ENCODE measurements at places on chromosomes 7 and 10.

DNA sequence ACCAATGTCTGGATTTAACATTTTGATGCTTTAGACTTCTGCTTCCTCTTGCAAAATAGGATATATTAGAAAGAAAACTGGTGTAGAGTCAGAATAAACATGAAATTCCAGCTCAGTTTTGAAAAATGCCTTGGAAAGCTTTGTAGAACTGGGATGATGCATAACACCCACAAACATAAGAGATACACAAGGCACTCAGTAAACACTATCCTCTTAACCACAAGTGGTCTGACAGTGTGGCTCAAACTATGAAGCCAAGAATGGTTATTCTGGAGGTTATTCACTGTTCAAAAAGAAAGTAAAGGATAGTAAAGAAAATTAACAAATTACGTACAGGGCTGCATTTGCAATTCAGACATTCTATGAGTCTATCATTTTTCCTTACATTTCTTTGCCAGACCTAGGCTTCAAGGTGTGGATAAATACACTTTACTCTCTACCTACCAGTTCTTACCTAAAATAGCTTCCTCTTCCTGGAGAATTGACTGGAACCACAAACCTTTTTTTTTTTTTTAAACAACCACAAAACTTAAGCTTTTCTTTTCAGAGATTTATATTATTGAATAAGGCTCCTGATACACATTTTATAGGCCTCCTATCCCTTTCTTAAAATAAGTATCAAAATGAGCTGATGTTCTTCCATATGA is 9.0 kb upstream of the RSBN1L start:
- no peak for DNase-seq

- DNase-seq = no peak
These were observed 9.8 kb downstream of the ARHGAP12 start for GRCh38 chr10:31918671-31919409.

GRCh38 chr10:3950676-3951275 is 165.8 kb upstream of the KLF6 start:
- no peak for DNase-seq

GRCh38 chr7:1677206-1678080 is 7.4 kb downstream of the ELFN1 start:
- no peak for DNase-seq
